AG20443 (cell line): ENCODE measurements at places on chromosomes 6 and 20.

DNA sequence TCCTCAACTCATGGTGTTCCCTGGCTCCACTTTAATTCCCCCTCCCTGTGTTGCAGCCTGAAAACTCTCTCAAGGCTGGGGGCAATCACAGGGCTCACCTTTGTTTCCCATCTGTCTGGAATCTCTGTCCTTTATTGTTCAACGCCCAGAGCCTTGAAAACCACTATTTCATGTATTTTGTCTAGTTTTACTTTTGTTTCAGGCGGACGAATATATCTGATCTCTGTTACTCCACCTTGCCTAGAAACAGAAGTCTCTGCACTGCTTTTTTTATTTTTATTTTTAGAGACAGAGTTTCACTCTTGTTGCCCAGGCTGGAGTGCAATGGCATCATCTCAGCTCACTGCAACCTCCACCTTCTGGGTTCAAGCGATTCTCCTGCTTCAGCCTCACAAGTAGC is 27.6 kb downstream of the PLAGL2 start:
- no peak for DNase-seq

DNA sequence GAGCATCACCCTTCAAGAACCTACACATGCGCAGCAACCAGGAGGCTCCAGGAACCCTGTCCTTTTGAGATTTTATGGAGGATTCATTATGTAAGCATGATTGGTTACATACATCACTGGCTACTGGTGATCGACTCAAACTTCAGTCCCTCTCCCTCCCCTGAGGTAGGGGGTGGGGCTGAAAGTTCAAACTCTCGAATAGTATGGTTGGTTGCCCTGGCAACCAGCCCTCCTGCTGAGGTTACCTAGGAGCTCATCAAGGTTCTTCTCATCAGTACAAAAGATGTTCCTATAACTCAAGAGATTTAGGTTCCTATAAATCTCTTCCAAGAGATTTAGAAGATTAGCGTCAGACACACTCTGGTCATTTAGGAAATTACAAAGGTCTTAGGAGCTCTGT is 21.9 kb upstream of the ZSCAN9 start:
- no peak for DNase-seq

DNA sequence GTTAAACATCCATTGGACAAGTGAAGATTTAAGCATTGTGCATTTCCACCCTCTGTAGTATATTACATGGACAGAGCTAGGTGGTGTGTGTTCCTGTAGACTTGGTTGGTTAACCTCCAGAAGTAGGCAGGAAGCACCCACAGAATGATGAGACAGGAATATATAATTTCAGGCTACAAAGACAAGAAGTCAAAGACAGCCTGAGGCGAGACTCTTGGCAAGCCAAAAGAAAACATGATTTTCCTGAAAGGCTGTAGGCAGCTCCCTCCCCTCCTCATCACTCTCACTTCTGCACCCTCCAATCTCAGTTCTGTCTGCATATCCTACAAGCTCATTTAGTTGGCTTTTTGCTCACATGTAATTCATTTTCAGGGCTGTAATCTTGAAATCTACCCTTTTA is 110.0 kb upstream of the SLC35B3 start:
- no peak for DNase-seq

GRCh38 chr6:27049863-27050781 is 197.4 kb upstream of the PRSS16 start:
- no peak for DNase-seq

DNA sequence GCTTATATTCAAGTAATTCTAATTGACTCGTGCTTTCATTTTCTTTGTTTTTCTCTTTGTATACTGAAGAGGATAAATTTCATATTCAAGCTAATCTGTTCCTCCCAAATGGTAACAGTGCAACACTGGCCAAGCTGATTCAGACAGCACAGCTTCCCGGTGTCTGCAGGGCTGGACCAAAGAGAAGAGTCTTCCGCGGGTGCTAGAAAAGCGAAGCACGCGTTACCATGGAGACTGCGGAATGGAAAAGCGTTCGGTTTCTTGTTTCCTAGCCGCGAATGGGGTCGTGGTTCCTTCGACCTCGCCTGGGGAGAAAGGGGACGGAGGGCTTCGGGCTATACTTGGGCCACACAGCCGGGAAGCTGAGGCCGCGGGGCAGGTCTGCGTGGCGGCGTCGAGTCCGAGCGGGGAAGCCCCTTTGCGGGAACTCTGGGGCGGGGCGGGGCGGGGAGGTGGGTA is 6.2 kb upstream of the ZNF311 start:
- DNase-seq: peak; percentile 79

GRCh38 chr6:15287670-15288375 is 42.0 kb downstream of the JARID2 start:
- no peak for DNase-seq

GRCh38 chr6:123610779-123611178 is 26.0 kb downstream of the TRDN start:
- DNase-seq: no peak

- no peak for DNase-seq
Observed at GRCh38 chr6:106490974-106491373, 130.5 kb downstream of the CRYBG1 start.

- no peak for DNase-seq
Observed at GRCh38 chr20:34190262-34190661, 51.0 kb upstream of the ASIP start.

DNA sequence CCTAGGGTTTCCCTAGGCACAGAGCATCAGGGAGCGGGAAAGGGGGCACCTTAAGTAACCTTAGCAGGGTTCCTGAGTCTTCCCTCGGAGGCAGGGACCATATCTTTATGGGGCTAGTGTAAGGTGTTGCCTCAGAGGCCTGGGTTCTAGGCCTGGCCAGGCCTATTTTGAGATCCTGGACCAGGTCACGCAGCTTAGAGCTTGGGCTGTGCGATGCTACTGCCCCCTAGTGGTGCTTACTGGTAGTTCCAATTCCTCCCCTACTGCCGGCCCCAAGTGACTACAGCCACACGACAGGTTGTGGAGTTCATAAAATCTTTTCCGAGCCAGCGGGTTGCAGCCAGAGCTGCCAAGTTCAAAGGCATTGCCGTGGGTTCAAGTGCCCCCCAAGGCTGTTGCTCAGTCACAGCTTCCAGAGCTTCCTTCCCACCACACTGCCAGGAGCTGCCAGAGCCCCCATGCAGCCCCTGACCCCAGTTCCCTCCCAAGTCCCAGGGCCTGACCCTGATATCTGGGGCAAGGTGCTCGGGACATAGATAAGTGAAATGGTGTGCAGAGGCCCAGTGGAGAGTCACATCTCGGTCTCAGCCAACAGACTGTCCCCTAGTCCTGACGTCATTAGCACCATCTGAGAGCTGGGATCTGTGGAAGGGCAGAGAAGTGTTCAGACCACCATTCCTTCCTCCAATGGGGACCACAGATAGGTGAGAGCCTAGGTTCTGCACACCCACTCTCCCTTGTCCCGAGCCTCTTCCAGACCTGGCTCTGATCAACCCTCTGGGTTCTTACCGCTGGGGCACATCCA is 3.3 kb downstream of the LRRC73 start:
- DNase-seq: peak; percentile 85

DNA sequence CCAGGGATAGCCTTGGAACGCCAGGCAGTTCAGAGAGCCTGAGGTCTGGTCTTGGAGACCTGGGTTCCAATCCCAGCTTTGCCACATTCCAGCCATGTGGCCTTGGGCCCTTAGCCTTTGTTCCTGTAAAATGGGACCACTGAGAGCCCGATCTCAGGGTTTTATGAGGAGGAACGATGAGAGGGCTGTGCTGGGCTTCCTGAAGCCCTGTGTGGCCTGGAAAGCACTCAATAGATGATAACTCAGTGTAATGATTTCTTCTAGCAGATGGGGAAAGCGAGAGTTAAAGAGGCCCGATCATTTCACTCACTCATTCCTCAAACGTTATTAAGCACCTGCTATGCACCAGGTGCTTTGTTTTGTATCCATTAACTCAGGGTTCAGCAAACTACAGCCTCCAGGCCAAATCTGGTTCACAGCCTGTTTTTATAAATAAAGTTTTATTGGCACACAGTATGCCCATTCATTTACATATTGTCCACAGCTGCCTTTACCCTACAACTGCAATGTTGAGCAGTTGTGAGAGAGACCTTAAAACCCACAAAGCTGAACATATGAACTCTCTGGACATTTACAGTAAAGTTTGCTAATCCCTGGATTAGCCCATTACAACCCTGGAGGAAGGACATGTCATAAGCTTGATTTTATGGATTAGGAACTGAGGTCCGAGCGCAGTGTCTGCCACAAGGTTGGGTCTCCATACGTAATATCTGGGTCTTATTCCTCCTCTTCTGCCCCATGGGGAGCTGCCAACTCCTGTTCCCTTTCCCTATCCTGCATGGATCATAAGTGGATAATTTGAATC is 90.4 kb downstream of the CEBPB start:
- DNase-seq: no peak

DNA sequence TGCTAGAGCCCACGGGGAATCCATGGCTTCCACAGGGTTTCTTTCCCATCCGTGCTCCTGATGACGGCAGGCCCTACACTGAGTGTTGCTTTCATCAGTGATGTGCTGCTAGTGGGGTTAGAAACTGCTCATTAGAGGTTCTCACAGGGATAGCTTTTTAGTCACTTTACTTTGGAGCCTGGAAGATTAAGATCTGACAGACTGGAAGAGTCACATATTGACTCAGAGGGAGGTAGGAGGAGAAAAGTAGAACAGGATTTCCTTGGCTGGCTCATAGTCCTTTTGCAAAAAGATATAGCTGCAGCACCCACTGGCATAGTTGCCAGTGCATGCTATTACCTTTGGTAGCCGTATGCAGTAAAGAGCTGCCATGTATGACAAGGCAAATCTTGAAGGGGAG is 890.3 kb downstream of the C6orf118 start:
- no peak for DNase-seq

- DNase-seq: peak; percentile 56
Observed at GRCh38 chr6:159282421-159282820, 113.2 kb downstream of the FNDC1 start.

DNA sequence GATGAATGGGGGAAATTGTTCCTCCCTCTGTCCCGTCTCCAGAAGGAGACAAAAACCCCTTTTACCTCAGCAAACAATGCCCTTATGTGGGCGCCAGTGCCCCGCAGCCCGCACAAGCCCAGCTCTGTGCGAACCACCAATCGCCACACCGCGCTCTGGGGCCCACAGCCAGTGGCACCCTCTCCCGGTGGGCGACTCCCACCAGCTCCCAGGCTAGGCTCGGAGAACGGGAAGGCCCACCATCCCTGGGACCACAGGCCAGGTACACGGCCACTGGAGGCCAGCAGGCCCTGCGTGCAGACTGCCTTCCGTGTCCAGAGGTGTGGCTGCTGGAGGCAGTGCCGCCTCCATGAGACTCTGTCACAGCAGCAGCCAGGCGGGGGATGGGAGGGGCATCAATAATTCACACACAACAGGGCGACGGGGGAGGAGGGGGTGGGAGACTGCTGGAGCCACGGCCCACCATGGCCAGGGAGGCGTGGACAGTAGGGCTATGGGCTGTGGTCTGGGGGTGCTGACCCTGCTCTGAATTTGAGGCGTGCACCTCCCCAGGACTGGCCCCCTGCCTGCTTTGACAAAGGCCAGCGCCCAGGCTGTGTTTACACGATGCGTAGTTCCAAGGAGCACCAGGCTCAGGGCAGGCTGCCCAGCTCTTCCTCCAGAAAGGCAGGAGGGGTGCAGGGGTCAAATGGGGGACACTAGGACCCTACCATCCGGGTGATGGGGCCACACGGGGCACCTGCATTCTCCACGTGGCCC is 105.7 kb downstream of the ASXL1 start:
- DNase-seq: no peak

DNA sequence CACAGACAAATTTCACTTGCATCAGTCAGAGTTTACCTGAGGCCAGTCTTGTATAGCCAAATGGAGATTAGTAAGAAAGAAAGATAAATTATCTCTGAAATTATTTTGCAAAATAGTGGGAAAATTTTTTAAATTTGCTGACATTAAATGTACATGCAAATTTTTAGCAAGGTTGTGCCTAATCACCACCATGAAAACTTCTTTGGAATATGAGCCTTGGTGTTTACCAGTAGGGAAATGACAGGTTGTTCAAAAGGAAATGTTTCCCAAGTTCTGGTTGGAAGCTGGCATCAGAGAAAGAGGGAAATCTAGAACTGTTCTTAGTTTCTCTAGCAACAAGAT is 34.4 kb upstream of the LOC128125822 start:
- no peak for DNase-seq

DNA sequence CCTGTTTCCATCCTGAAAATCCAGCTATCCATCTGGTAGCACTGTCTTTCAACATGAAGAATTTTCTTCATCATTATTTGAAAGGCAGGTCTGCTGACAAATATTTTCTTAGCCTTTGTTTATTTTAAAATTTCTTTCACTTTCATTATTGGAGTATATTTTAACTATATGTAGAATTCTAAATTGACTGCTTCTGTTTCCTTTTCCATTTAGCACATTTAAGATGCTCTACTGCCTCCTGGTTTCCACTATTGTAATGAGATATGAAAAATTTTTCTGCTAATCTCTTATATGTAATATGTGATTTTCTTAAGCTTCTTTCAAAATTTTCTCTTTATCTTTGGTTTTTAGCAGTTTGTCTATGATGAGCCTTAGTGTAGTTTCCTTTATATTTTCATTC is 97.3 kb downstream of the TBC1D32 start:
- no peak for DNase-seq

DNA sequence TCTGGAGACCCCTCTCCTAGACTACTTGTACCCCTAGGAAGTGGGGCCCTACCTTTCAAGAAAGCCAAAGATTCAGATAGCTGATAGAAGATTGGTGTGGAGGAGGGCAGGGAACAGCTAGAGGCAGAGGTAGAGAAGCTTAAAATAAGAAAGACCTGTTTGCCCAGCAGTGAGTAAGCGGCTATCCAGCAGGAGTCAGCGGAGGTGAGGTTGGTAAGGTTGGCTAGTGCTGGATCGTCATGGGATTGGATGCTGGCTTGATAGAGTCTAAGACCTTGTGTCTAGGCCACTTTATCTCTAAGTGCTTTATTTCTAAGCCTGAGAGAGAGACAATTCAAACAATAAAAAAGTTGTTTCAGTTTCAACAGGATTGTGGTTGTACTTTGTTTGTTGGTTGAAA is 19.1 kb downstream of the ANKS1A start:
- DNase-seq: no peak

- DNase-seq: no peak
Observed at GRCh38 chr6:155638200-155638599, 182.6 kb upstream of the NOX3 start.

DNA sequence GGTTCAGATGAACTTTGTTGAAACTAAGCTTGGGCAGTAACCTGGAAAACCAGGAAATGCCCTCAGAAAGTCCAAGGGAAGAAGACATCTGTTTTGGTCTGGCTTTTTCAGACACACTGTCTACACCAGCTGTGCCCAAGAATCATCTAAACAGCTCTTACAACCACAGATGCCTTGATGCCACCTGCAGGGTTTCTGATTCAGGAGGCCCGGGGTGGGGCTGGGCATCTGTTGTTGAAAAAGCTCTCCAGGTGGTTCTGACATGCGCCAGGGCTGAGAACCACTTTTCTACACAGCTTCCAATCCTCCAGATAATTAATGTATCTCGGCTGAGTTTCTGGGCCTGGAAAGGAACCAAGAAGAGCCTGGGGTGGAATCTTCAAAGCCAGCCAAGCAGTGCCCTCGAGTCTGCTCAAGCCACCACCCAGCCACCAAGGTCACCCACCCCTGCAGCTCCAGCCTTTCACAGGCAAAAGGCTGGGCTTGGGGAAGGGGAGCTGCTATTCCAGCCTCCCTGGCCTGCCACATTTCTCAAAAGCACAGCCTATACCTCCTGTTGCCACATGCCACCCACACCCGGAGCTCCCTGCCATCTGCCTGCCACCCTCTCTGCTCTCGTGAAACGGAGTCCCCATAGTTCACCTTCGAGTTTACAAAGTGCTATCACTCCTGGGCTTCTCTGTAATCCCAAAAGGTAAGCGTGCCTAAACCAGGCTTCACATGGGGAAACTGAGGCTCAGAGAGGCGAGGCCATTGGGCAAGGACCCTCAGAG is 9.4 kb downstream of the MDGA1 start:
- DNase-seq: no peak
